Activated T-helper 2 cell treated with anti-CD3 and anti-CD28 coated beads, Interferon-gamma antibody, Interleukin-2, Interleukin-4, amounts not matched to agents 10 μg/mL and 5 μg/mL and 100 μg/mL, durations not matched to agents 14 hours and 24 hours and 36 hours (primary cell): ENCODE measurements at places on chromosomes 11 and 22. TPM values are rescaled to one million over a fixed set of nuclear protein-coding genes. Genes with fewer than 3 reads are reported as not detected.

The GLYAT gene
- total RNA-seq, result not detected in 2 replicates

The OR52I1 gene
- total RNA-seq, result not detected in 2 replicates

The PRRG4 gene
- total RNA-seq, result 1.1 and 1.3 TPM in 2 replicates

The GPR83 gene
- 0.05 TPM in 1 of 2 replicates, not detected in the other for total RNA-seq

The SOX10 gene
- total RNA-seq, result not detected in 2 replicates
